ENCODE measurements at places on chromosomes 6 and 20.

- no peak for DNase-seq
Observed at GRCh38 chr6:82882363-82883023, 183.1 kb downstream of the UBE3D start.

GRCh38 chr6:113560908-113561307 is 296.2 kb upstream of the MARCKS start:
- peak; percentile 51 for DNase-seq

- no peak for DNase-seq
Observed at GRCh38 chr6:16301511-16301910, 63.1 kb downstream of the GMPR start.

DNA sequence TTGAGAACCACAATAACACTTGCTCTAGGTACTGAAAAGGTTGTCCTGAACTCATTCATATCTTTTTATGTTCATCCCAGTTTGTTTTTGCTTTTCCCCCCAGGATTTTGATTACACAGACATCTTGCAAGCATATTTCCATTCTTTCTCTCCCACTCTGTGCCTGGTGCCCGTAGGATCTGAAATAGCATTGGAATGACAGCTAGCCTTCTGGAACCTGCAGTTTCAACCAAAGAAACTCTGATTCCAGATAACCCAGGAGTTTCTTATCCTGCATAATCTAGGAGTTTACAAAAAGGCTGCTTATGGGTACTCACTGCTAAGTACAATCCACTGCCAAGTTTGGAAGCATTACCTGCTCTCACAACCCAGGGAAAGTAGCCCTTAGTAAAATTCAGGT is 28.8 kb upstream of the PLCG1 start:
- no peak for DNase-seq

GRCh38 chr20:16553684-16554083 is 19.6 kb downstream of the KIF16B start:
- DNase-seq, result no peak

DNA sequence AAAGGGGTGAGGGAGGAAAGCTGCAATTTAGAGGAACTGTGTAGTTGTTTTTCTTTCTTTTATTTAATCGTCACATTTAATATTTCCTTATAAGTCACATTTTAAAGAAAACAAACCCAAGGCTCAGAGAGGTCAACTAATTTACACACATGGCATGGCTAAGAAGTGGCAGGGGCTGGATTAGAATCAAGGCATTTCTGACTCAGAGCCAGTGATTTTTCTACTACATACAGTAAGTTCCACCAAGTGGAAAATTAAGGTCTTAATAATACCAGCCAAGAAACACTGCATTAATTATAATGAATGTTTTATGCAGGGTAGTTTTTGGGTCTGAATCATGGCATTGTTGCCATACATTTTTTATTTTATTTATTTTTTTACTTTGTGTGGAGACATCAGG is 607.7 kb upstream of the CITED2 start:
- peak; percentile 83 for DNase-seq

GRCh38 chr6:61586934-61587537 is 699.0 kb downstream of the KHDRBS2 start:
- no peak for DNase-seq

Data from fibroblast of gingiva (primary cell).